NCI-H524 (cell line): ENCODE measurements at places on chromosomes 12 and 14.

- DNase-seq, result no peak
Observed at GRCh38 chr14:57974896-57975295, 109.0 kb upstream of the SLC35F4 start.

- no peak for DNase-seq
Observed at GRCh38 chr12:46785382-46785781, 40.4 kb downstream of the SLC38A4 start.

DNA sequence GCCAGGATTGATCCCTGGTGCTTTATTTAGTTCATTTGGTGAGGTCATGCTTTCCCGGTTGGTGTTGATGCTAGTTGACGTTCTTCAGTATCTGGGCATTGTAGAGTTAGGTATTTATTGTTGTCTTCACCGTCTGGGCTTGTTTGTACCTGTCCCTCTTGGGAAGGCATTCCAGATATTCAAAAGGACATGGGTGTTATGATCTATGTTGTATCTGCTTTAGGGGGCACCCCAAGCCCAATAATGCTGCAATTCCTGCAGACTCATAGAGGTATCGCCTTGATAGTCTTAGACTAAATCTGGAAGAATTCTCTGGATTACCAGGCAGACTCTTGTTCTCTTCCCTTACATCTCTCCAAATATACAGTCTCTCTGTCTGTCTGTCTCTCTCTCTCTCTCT lies 42.1 kb downstream of the AK7 start:
- DNase-seq, result no peak

GRCh38 chr12:83092606-83093005 lies 405.9 kb downstream of the TMTC2 start:
- no peak for DNase-seq

DNA sequence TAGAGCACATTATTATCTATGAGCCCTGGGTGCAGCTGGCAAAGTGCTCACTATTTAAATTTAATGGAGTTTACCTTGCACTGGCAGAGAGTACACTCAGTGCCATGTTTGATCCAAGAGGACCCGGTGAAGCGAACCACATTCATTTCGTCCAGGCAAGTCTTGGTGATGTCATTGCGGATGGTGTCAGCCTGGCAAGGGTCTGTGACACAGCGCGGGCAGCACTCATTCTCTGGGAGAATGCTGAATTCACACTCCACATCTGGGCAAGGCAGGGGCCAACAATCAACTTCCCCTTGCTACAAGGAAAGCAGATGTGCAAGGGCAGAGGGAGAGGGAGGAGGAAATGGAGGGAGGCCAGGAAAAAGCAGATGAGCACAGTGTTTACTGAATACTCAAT lies 356.2 kb downstream of the NELL2 start:
- DNase-seq, result no peak

- no peak for DNase-seq
Observed at GRCh38 chr12:58930770-58931324, 10.5 kb upstream of the LRIG3 start.

DNA sequence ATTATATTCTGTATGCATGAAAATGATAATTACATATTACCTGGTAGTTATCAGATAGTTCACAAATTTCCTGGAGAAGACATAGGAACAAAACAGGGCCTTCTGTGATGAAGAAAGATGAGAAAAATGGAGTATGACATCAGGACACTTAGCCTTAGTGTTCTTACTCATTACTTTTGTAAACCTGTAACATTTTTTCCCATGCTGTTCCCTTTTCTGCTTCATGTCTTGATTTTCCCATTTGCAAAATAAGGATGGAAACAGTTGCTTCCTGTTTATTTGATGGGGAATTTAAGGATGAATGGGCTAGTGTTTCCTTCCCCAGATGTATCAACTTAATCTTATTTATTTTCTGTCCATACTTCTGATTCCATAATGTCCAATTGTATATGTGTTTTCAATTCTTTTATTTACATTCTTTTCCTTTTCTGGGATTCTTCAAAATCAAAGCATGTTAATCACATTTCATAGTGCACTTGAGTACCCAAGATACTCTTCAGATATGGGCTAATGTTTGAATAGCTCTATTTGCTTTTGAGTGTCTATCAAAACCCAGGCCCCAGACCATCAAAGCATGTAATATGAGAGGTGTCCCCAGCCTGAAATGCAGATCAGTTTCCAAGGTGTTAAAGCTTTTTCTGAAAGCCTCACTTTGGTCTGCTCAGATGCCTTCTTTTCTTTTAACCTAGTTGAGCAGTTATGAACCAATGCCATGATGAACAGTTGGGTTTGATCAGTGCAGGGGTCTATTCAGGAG lies 260.5 kb downstream of the RAD51B start:
- peak; percentile 25 for DNase-seq

GRCh38 chr14:76767681-76768656 lies 6.7 kb downstream of the VASH1 start:
- DNase-seq, result peak; percentile 81
